ENCODE measurements at places on chromosomes 11 and 22.

DNA sequence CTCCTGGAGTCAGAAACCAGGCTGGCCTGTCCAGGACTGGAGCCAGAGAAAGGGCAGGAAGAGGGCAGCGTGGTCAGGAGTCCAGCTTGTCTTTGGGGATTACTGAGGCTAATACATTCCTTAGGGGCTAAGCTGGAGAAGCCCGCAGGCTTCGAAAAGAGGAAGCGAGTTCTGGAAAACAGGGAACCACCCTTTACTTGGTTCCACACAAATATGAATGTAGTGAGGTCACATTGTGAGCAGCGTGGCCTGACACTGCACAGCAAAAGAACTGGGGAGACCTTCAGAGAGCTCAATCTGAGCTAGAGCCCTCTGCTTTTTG, 132.3 kb downstream of the CEP164 start:
- DNase-seq: no peak

DNA sequence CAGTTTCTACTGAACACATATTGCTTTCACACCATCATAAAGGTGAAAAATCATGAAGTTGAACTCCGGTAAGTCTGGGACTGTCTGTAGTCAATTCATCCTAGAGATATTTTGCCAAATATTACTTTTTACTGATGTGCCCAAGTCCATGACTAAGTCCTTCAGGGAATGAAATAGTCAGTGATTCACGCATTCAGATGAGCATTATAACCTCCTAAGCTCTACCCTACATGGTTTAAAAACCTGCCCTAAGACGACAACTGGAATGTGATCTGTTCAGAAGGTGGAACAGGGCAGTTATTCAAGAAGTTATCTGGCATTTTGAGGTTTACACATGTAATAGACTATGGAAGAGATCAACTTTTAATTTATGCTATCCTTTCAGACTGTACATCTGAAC, 125.6 kb downstream of the TRPC6 start:
- DNase-seq: no peak

DNA sequence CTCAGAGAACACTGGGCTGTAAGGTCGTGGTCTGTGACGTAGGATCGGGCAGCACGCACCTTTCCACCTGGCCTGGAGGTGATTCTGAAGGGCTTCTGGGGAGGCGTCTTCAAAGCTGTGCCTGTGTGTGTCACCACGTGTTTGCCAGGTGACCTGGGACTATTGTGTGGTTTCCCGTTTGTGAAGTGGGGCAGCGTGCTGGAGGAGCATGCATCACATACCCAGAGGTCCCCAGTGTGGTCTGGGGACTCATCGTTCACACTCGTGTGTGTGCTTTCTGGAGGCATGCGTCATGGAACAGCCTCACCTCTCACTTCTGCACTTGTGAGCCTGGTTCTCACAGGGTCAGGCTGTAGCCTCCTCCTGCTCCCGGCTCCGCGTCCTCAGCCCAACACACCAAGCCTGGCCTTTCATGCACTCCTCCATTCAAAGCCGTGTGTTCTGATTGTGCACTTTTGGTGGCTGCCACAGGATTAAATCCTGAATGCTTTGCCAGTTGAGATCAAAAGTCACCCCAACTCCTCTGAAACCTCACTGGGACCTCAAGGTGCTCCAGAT, 106.3 kb downstream of the KCNQ1OT1 start:
- no peak for DNase-seq

DNA sequence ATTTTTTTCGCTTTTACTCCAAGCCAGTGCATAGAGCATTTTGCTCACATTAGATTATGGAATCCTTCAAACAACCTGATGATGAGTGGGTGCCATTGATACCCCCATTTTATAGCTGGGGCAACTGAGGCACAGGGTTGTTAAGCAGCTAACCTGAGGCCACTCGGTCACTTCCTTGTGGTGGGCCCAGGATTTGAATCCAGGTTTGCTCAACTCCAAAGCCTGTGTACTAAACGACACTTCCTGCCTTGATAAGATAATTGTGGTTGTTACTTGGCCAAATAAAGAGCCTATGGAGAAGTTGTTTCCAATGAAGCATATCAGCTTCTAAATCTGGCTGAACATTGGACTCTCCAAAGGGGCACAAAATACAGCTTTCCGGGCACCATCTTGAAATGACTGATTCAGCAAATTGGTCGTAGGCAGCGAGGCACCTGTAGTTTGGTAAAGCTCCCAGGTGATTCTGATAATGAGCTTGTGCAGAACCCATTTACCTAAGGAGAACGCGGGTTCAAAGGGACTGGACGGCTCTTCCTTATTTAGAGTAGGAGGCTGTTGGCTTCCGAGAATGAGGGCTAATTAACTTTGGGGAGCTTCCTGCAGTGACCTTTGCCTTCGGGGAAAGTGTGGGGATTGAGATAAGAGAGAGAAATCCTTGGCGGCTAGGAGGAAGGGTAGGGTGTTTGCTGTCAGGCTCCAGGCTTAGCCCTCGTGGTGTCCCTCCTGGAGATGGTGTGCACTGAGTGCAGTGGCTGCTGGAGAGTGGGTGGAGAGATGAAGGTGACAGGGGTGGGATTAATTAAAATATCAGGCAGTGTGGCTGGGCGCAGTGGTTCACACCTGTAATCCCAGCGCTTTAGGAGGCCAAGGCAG, 17.5 kb upstream of the EHF start:
- no peak for DNase-seq

DNA sequence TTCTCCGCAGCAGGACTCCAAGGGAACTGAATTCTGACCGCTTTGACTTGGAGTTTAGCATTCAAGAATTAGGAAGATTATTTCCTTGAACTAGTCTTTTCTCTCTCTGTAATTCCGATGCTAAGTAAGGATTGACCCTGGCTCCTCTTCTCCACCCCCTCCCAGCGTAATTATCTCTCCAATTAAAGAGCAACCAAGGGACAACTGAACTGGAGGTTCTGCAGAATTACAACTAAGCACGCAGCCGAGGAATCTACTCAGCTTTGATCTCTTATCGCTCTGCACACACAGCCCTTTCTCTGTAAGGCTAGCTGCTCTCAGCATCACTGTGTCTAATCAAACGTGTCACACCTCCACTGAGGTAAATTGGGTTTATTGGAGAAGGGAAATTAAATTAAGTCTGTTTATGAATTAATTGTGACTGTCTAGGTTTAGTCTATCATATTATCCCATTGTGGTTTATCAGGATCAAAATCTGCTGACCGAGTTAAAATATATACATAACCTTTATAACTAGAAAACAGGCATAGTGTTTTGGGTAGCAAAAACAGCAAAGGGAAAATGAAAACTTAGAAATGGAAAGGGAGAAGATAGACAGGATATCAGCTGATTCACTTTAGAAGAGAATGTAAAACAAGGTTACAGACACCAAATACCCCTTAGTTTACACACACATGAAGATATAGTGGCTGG, 241.3 kb upstream of the LARGE1 start:
- no peak for DNase-seq

GRCh38 chr22:40660730-40661129, 18.6 kb upstream of the MCHR1 start:
- DNase-seq: no peak

DNA sequence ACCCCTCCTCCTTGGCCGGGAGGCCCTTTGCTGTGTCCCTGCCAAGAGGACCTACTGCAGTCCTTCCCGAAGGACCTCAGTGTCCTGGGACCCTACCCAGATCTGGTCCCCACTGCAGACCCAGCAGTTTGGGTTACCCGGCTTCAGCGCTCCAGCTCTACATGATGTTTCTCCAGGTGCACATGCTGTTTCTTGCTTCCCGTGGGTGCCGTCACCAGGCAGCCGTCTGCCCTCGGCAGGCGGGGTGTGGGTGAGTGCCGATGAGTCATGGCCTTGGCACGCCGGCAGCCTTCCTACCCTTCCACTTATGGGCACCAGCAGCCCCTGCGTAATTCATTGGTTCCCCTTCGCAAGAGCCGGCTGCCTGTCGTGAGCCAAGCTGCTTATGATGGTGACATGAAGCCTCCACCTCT, 101.8 kb downstream of the BCR start:
- DNase-seq: no peak

- peak; percentile 71 for DNase-seq
These were observed 152.9 kb upstream of the NAV2 start for GRCh38 chr11:19559746-19560145.

All from SK-N-SH (cell line).